ENCODE measurements at places on chromosomes 3 and 15. TPM values are rescaled to one million over a fixed set of nuclear protein-coding genes. Genes with fewer than 3 reads are reported as not detected.

Gene SCAANT1
- not detected for total RNA-seq

DNA sequence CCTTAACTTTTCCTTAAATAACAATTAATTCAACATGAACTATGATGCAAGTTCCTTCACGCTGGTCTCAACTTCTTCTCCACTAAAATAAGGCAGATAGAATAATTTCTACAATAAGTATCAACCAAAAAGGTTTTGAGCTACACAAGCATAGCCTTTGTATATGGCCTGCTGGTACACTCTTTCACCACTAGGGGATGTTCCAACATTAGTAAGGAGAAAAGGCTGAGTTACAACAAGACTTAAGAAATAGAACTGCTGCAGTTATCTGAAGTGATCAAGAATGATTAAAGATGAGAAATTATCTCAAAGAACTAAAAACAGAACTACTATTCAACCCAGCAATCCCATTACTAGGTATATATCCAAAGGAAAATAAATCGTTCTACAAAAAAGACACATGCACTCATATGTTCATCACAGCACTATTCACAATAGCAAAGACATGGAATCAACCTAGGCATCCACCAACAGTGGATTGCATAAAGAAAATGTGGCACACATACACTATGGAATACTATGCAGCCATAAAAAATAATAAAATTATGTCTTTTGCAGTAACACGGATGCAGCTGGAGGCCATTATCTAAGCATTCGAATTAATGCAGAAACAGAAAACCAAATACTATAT lies 14.4 kb downstream of the ATP13A3 start:
- ATAC-seq: peak; percentile 82

- ATAC-seq: no peak
Measured at GRCh38 chr15:47218295-47218694, 499.0 kb upstream of the SEMA6D start.

- no peak for ATAC-seq
Measured at GRCh38 chr15:99727330-99727729, 5.9 kb downstream of the LYSMD4 start.

Gene CHDH
- 1.6 TPM for total RNA-seq

Gene CFAP91
- not detected for total RNA-seq

All from esophagus mucosa (tissue), 1 donor.